ENCODE measurements at places on chromosomes 11 and 22.

GRCh38 chr11:72925656-72926055 lies 111.4 kb downstream of the ATG16L2 start:
- DNase-seq = no peak

DNA sequence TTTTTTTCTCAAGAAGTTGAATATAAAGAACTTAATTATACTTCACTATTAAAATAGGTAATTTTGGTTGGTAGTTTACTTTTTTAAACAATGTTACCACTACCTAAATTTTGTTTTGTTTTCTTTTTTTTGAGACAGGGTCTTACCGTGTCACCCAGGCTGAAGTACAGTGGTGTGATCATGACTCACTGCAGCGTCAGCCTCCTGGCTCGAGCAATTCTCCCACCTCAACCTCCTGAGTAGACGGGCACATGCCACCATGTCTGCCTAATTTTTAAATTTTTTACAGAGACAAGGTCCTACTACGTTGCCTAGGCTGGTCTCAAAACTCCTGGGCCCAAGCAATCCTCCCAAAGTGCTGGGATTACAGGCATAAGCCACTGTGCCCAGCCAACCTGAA lies 17.6 kb downstream of the SPCS2 start:
- no peak for DNase-seq

GRCh38 chr22:23675502-23676415 lies 15.1 kb upstream of the RGL4 start:
- DNase-seq = no peak

DNA sequence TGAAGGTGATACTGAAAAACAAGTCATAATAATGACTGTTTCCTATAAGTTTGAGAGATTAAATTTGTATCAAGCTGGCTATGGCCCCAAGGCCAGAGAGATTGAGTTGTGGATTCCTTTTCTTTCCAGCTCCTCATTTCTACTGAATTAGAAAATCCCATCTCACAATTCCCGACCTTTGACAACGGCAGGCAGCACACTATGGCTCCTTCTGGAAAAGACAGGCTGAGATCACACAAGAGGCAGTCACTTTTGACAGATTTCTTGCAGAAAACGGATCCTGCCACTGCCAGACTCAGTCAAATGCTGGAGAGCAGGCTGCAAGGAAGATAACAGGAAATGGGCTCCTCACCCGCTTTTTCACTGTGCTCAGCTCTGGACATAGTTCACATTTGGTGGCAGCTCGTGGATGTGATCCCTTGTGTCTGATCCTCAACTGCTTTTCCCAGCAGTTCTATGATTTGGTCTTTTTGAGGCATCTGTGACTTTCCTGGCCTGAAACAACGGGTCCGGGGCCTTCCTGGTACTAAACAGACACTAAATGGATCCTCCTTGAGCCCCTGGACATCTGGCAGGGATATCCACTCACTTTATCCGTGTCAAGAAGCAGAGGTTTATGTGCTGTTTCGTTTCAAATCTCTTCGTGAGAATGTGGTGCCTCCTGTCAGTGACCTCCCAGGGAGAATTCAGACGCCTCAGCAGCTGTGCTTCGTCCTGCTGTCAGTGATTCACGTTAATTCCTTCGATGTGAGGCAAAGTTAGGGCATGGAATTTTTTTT lies 26.1 kb upstream of the RTL6 start:
- no peak for DNase-seq

GRCh38 chr22:22820626-22821025 lies 67.0 kb upstream of the IGLL5 start:
- DNase-seq = no peak

GRCh38 chr22:19869497-19870152 lies 15.0 kb upstream of the GNB1L start:
- no peak for DNase-seq

DNA sequence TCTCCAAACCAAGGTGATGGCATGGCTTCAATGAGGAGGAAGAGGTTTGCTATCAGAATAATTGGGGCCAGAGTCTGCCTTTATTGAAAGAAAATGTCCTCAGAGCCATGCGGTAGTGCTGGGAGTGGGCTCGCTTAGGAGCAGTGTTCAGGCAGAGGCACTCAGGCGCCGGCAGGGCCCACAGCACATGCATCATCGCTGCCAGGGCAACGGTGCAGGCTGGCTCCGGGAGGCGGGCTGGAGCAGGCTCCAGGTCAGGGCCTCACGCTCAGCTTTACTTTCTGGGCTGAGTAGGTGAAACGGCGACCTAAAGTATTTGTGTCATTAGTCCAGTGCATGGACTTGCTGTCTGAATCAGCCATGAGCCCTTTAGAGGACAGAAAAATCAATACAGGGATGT lies 169.9 kb upstream of the CCDC90B start:
- no peak for DNase-seq

DNA sequence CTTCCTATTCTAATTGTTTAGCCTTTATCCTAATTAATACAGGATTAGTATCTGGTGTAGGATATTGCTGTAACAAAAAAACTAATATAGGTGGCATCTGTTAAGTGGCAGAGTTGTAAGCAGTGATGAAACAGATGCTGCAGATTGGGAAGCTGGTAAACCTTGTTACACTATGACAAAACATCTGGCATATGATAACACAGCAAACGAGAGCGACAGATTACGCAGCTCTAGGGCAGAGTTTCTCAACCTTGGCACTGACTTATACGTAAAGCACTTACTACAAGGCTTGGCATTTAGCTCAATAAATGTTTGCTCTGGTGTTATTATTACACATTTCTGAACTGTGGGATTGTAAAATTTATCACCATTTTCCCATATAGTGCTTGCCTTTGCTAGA lies 137.0 kb downstream of the ATG16L2 start:
- no peak for DNase-seq

DNA sequence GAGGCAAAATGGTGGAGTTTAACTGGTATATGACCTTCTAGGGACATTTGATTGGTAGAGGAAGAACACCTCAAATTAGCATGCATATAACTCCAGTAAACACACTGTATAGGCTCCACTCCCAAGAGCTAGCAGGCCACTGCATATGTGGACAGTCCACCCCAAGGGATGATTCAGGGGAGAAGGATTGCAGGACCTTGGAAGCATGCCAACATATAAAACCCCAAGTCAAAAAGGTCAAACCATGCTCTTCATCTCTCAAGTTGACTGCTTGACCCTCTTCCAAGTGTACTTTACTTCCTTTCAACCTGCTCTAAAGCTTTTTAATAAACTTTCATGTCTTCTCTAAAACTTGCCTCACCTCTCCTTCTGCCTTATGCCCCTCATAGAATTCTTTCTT lies 459.9 kb upstream of the CCDC179 start:
- DNase-seq = no peak

GRCh38 chr11:101202614-101203013 lies 73.0 kb upstream of the PGR start:
- DNase-seq = no peak

DNA sequence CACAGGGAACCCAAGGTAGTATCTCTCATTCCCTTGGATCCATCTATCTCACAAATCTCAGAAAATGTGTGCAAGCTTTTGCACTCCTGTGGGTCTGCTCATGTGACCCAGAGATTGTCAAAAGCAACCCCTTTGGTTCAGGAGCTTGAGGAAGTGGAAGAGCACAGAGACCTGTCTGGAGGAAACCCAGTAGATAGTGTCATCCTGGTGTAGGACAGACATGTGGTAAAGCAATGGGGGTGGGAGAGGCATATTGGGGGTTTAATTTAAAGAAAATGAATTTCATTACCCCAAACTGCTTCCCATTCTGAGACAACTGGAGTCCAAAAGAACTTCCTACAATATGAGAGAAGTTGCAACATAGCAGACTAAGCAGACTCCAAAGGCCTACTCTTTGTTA lies 5.8 kb upstream of the MS4A14 start:
- DNase-seq = no peak

DNA sequence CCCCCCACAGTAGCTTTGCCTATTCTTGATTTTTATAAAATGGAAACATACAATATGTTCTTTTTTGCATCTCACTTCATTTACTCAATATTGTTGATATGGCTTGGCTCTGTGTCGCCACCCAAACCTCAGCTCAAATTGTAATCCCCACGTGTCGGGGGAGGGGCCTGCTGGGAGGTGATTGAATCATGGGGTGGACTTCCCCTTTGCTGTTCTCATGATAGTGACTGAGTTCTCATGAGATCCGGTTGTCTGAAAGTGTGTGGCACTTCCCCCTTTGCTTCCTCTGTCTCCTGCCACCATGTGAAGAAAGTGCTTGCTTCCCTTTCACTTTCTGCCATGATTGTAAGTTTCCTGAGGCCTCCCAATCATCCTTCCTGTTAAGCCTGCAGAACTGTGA lies 431.3 kb downstream of the MN1 start:
- DNase-seq = no peak

DNA sequence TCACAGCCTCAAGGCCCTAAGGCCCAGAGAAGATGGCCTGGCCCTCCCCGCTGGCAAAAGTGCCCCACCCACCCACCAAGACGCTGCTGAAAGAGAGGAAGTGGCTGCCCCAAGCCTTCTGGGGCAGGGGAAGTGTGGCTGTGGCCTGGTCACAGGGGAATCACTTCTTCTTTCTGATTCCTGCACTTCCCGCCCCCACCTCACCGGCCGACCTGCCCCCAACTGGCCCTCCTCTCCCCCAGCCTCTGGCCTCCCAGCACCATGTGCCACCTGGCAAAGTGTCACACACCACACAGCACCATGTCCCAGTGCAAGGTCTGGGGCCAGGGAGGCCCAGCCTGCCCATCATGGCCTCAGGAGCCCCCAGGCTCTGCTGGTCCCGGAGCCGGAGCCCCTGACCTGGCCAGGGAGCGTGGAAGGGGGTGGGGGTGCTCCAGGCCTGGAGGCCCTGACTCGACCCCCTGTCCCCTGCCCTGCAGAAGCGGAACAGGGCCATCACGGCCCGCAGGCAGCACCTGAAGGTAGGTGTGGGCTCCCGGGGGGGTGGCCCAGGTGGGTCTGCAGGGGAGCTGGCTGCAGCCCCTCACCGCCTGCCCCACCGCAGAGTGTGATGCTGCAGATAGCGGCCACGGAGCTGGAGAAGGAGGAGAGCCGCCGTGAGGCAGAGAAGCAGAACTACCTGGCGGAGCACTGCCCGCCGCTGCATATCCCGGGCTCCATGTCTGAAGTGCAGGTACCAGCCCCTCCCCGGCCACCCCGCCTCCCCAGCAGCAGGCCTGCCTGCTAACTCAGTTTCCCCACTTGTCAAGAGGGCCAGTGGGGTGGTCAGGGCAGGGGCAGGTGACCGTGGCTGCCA lies 1.4 kb downstream of the TNNI2 start:
- no peak for DNase-seq

DNA sequence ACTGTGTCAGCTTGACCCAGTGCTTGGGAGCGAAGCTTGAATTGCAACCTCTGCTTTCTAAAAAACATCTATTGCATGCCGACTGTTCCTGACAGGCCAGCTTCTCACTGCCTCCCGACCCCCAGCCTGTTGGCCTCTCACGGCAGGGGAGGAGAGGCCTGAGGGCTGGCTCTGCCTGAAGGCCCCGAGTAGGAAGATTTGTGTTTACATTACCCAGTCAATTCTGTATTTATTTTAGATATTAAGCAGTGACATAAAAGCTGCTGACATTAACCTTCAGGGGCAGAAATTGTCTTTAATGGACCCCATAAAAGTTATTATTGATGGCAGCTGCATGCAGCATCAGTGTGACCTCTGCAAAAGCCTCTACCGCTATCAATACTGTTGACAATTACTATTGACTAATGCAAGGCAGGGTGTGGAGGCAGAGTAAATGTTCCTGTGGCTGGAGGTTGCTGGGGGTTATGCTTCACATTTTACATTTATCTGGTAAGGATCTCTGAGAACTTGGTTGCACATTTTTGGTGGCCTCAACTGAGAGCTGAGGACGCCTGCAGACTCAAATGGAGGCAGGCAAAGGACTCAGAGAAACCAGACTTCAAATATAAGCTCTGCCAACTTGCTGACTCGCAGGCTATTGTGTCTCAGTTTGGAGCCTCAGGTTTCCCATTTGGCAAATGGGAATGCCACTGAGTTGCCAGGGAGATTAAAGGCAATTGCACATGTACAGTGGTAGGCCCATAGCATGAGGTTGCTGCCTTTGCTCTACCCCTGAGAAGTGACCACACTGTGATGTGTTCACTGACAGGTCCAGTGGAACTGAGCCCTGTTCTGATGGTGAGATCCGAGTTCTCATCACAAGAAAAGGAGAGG lies 380.5 kb downstream of the TENM4 start:
- no peak for DNase-seq

DNA sequence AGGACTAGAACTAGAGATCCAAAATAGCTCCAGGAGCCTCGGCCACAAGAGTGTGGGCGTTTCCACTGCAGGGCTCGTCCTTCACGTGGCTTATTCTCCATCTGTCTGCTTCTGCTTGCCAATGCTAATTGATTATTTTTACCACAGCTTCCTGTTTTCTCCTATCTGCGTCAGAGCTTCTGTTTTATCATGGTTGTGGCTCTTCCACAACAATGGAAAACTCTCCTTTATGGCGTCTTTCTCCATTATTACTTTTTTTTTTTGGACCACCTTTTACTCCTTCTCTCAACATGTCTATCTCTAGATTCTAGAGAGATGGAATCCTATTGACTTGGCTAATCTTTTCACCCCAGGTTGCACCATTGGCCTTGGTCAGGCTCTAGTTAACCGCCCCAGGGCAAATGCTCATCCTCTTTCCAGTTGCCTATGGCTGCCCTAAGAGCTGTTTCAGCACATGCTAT lies 25.9 kb downstream of the CAT start:
- DNase-seq = no peak

DNA sequence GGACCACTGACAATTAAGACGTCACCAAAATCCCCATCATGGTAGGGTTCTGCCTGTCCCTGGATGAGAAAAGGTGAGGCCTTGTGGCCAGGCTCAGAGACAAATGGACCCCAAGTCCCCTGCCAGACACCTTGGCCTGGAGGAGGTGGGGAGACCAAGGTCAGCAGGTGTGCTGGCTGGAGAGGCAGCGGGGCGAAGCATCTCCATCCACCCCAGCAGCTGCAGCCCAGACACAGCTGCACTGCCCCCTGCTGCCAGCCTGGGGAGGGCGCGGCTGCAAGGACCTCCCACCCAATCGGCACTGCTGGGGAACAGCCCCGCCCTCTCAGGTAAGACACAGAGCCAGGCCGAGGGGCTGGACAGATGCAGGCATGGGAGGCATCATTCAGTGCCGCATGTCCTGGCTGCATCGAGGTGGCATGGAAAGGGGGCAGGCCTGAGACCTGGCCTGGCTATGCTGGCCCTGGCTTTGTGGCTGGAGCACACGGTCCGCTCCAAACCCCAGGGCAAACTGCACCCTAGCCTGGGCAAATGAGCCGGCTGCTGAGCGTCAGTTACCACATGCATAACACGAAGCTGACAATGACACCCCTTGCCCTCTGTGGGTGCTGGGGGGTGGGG lies 12.2 kb upstream of the MFNG start:
- DNase-seq = peak; percentile 41

GRCh38 chr22:33114565-33114964 lies 56.4 kb upstream of the SYN3 start:
- no peak for DNase-seq

GRCh38 chr22:27296091-27296675 lies 505.4 kb downstream of the MN1 start:
- DNase-seq = no peak

DNA sequence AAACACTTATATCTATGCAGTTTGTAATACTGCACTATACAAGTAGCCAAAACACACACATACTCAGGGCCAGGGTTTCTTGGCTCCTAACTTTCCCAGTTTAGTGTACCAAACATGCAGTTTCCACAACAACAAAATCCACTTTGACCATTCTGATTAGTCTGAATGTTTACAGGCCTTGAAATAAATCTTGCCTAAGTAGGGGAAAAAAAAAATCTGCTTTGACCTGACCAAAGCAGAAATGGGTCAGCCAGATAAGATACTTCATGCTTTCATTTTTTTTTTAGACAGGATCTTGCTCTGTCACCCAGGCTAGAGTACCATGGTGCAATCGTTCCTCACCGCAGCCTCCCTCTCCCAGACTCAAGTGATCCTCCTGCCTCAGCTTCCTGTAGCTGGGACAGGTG lies 10.1 kb downstream of the PRR14L start:
- no peak for DNase-seq

All from activated CD4-positive, CD25-positive, alpha-beta regulatory T cell (primary cell).